ENCODE measurements at places on chromosomes 5 and 9.

DNA sequence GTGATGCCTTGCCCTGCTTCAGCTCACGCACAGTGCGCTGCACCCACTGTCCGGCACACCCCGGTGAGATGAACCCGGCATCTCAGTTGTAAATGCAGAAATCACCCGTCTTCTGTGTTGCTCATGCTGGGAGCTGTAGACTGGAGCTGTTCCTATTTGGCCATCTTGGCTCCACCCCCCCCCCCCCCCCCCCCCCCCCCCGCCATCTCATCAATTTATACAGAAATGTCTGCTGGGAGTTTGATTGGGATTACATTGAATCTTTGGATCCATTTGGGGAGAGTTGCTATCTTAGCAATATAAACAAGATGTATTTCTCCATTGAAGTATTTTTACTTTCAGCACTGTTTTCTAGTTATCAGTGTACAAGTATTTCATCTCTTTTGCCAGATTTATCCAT lies 55.2 kb downstream of the RIC1 start:
- no peak for DNase-seq

GRCh38 chr5:150622157-150622556 lies 18.3 kb upstream of the SYNPO start:
- DNase-seq: no peak

GRCh38 chr5:109161914-109162683 lies 247.7 kb downstream of the PJA2 start:
- no peak for DNase-seq

GRCh38 chr5:127298036-127298429 lies 7.4 kb downstream of the MEGF10 start:
- DNase-seq: no peak

GRCh38 chr5:37857696-37858095 lies 17.9 kb upstream of the GDNF start:
- no peak for DNase-seq

DNA sequence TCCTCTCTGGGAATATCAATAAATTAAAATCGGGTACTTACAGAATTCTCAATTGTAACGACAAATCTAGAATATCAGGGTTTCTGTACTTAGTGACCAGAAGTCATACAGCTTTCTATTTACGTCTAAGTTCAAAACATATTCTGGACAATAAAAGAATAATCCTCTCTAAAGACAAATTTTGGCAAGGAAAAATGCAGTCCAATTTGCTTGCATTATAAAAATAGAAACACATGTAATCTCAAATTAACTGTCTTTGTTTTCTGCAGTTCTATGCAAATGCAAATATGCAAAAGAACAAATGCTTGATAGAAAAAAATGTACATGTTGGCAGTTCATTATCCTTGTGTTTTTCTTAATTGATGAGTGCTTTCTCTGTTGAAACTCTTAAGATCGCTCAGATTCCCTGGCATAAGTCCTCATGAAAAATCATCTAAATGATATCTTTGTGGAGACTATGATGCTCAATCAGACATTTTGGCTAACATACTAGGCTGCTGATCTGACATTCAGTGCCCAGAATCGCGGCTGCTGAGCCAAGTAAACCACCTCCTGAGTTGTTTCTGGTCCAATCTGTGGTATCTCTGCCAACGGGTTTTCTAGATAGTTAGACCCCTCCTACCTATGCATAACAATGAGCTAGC lies 990.1 kb upstream of the C9orf72 start:
- no peak for DNase-seq

DNA sequence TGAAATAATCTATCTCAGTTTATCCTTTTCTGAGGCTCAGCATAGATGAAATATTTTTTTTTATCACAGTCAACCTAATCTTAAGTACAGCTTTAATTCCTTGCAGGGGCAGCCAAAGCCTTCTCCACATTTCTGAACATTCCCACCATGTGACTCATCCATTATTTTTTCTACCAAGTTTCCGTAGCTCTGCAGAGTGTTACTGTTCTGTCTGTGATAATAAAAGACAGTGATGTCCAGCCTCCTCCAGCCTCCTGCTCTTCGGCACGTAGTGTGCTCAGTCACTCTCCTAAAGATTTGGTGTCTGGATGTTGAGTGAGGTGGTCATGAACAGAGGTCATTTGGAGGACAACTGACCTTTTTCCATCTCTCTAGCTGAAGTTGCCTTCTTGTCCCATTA lies 338.1 kb upstream of the ADAMTS16 start:
- no peak for DNase-seq

- DNase-seq: no peak
Measured at GRCh38 chr9:124008694-124009530, 2.7 kb upstream of the LHX2 start.

GRCh38 chr9:107034831-107035230 lies 171.9 kb downstream of the ZNF462 start:
- no peak for DNase-seq

- DNase-seq: no peak
Measured at GRCh38 chr5:151196556-151197290, 27.2 kb downstream of the CCDC69 start.

DNA sequence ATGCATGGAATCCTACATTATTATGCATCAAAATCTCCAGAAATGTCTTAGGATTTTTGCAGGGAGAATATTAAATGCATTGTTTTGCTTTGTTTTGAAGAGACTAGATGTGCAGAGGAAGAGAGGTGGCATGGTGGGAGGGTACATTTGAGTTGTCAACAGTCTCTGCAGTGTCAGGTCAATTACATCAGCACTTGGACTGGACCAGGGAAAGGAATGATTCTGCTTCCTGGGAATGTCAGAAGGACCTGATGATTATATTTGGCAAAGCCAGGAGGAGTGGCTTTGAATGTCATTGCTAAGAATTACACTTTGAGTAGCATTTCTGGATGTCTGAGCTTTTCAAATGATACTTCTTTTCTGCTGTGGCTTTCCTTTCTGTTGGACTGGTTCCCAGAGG lies 17.5 kb upstream of the TMEFF1 start:
- DNase-seq: no peak

GRCh38 chr9:137959641-137960411 lies 82.2 kb downstream of the CACNA1B start:
- no peak for DNase-seq

- DNase-seq: no peak
Measured at GRCh38 chr5:57002959-57003485, 51.1 kb upstream of the MIER3 start.

DNA sequence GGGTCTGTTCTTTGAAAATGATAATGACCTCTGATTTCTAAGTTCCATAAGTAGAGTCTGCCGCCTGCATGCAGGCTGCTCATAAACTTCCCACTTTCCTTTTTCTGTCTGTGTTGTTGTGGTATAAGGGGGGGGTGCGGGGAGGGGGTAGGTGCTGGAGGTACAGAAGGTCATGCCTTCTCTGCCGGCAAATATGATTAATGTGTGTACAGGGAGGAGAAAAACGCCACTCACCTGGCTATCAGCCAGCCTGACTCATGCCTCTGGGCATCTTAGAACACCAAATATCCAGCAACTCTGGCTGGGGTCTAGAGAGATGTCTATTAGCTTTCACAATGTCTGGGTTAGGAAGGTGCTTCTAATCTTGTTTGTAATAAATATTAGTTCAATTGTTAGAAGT lies 128.3 kb downstream of the EFNA5 start:
- DNase-seq: peak; percentile 60

DNA sequence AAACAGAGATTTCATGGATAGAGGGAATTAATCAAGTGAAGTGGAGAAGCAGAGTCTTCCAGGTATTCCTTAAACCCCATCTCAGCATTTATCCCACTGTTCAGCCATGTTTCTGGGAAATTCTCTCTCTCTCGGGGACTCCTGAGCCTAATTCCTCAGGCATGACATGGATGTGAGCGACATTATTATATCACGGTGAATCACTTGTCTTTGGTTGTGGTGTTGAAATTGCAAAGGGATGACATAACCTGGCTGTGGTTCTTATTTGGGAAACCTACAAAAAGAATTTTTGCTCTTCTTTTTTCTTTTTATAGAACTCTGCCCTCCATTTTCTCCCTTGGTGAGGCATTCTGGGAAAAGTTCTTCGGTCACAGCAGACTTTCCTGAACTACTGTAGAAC lies 457.9 kb upstream of the PTGER4 start:
- DNase-seq: no peak

GRCh38 chr9:20558566-20559016 lies 63.7 kb downstream of the MLLT3 start:
- DNase-seq: peak; percentile 65

DNA sequence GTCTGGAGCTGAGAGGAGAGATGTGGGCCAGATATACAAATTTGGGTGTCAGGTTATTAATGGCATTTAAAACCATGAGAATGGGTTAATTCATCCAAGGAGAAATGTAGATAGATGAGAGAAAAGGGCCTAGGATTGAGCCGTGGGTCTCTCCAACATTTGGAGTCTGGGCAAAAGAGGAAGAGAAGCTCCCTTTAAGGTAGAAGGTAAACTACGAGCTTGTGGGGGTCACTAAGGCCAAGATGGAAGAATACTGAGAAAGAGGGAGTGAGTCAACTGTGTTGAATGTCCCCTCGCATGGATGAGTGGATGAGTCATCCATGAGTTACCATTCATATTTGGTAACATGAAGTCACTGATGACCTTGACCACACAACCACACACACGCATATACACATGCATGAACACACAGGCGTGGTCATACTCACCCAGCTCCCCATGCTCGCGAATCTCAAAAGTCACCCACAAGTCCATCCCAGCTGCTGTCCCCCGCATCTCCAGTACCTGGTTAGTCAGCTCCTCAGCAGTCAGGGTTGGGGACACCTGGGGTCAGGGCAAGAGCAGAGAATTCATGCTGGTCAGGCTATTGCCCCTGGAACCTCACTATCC lies 6.8 kb upstream of the FCHSD1 start:
- DNase-seq: peak; percentile 56

DNA sequence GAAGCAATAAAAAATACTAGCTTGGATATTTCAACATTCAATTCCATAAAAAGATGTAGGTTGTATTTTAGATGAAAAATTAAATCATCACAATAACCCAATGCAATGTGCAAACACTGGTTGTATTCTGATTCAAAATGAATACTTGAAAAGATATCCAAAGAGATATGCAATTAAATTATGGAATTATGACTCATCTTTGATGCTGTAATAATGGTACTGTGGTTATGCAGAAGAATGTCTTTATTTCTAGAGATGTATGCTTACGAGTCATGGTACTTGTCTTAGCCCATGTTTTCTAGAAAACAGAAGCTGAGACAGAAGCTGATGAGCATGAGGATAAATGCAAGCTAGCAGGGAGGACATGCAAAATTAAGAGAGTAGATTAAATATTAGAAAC lies 1941.4 kb upstream of the NUDT12 start:
- DNase-seq: no peak

DNA sequence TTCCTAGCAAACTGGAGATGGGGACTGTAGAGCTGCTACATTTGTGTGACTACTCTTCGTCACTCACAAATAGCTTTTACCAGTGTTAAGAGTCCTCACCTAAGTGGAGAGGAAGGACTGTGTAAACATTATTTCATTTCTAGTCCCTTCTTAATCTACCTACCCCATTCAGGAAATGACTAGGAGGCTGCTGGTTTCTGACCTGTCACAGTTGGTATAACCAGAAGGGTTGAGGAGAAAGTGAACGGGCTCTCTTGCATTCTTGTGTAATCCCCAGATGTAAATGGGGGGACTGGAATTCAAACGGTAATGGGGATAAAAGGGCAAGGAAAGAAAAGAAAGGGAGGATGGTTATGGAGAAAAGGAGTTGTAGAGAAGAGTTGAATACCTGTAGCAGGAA lies 35.4 kb upstream of the BNIP1 start:
- no peak for DNase-seq

DNA sequence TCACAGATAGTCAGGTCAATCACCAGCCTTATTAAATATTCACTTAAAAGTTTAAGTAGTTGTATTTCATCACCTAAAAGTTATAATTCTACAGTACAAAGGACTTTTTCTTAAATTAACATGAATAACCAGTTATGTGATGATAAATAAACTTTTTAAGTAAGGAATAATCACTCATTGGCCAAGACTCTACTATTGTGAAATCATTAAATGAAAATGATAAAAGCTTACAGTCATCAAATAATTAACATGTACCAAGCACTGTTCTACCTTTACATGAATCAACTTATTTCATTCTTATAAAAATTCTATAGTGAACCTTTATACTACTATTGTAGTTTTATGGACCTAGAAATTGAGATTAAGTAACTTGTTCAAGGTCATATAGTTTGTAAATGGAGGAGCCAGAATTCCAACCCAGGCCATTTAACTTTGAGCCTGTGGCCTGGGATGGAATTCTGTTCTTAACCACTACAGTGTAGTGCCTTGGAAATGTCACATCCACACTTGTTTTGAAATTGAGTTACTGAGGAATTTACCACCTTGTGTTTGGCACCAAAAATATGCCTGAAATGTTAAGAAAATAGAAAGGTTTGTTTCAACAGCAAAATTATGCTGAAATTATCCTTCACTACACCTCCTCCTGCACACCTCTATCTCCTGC lies 32.8 kb upstream of the MSANTD3 start:
- no peak for DNase-seq

DNA sequence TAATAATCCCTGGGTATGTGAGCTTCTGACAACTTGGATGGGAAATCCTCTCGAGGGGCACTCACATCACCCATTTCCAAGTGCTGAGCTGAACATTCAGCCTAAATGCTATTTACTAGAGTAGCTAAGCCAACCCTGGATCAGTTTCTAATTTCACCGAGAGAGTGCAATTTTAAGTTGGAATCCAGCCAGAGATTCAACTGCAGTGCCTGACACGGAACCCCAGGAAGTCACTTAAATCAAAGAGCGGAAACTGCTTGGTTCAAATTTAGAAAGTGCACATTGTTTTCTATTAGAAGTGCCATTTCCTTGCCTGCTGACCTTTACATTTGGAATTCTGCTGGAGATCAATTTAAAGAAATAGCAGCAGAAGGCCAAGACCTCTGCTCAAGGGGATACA lies 8.8 kb downstream of the SPRY4 start:
- peak; percentile 57 for DNase-seq

DNA sequence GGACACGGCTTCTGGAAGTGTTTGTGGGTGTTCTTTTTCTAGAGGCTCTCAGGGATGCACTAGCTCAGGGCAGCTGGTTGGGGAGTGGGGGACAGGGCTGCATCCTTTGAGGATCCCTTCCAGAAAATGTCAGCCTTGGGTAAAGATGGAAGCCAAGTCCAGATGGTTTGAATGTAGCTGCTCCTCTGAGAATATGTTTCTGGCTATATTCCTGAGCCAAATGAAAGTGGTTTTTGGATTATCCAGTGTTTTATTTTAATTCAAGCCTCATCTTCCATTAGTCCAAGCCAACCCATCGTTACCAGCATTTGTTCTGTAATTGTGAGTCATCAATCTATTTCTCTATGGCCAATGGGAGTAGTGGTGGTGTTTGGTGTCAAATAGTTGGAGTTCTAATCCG lies 70.4 kb downstream of the SPRY4 start:
- DNase-seq: no peak

Measured in AG09319 (cell line).